ENCODE measurements at places on chromosomes 7 and 10. TPM values are rescaled to one million over a fixed set of nuclear protein-coding genes. Genes with fewer than 3 reads are reported as not detected.

DNA sequence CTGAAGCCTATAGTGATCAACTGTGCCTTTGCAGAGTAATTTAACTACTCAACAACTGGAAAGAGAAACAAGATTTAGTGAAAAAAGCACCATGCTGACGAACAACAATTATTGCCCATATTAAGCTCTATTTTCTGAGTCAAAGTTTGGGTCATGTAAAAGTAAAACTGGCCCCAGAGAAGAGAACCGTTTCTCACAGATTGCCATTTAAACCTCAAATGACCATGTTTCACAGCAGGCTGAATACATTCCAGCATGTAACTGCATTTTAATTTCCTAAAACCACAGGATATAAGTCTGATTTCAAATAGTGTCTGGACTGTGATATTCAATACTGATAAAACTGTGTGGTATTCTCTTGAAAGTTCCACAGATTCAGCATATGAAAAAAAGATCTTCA lies 140.7 kb downstream of the ATE1 start:
- DNase-seq: no peak

The ZSWIM8 gene
- 51.0 TPM for total RNA-seq

- no peak for DNase-seq
These were observed 99.0 kb downstream of the ADRA2A start for GRCh38 chr10:111175787-111176186.

GRCh38 chr10:106795619-106796018 lies 368.9 kb downstream of the SORCS1 start:
- DNase-seq: no peak

The NUTM2D gene
- 1.7 TPM for total RNA-seq

All from umbilical cord (tissue), 2 donors.